GM10248 (cell line): ENCODE measurements at places on chromosomes 2 and 18.

- DNase-seq: no peak
Observed at GRCh38 chr18:76385681-76385975, 109.4 kb downstream of the ZNF516 start.

DNA sequence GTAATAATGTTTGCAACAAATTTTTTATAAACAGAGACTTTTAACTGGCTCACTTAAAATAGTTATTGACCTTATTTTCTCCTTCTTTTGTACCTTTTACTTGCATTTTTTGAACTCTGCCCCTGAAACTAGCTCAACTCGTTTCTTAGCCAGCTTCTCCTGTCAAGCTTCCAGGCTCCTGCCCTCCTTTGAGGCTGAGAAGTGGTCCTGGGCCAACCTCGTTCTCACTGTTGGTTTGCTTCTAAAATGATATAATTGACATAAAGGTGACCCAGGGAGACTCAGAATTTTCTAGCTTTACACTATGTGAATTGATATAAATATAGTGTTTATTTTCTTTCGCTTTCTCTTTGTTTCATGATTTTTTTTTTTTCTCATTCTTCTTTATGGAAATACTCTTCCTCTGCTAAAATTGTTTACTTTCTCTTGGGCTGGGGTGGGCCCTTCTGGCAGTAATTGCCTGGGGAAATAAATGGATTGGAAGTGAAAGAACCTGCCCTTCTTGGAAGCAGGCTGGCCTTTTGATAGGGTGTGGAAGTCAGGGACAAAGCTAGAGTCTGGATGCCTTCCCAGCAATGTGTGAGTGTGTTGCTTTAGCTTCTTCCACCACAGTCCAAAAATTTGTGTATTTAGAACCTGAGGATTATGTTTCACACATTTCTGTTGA, 30.7 kb downstream of the GPD2 start:
- no peak for DNase-seq

DNA sequence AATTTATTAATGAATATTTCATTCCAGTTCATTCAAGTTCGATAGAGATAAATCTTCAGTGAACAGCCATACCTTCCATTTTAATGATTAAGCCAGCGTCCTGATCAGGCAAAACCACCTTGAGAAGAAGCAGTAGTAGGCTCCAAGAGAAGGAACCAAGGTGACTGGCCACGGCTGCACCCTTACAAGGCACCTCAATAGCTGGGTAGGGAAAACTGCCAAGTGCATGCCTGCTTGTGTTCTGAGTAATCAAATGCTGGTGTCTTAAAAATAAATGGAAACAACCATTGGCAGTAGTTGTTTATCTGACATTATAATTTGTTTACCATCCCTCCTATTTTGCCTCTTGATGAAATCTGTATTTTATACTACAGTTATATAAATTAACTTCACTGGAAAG, 10.0 kb upstream of the FEZ2 start:
- no peak for DNase-seq

DNA sequence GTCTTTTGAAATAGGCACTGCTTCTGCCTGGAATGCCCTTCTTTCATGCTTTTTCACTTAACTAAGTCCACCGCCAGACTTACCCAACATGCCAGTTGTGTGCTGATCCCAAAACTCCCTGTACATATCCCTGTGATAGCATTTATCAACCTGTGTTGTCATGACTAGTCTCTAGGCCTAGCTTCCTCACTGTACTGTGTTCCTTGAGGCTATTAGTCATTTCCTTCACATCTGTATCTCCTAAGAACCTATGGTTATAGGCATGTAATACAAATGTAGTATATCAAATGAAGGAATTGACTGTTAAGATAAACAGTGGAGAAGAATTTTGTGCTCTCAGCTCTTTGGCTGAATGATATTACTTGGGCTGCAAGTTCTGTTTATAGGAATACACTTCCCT, 184.3 kb downstream of the CYRIA start:
- DNase-seq: no peak

- DNase-seq: no peak
Observed at GRCh38 chr2:151974988-151975387, 123.9 kb downstream of the CACNB4 start.

- no peak for DNase-seq
Observed at GRCh38 chr2:152387041-152387440, 52.1 kb downstream of the FMNL2 start.

DNA sequence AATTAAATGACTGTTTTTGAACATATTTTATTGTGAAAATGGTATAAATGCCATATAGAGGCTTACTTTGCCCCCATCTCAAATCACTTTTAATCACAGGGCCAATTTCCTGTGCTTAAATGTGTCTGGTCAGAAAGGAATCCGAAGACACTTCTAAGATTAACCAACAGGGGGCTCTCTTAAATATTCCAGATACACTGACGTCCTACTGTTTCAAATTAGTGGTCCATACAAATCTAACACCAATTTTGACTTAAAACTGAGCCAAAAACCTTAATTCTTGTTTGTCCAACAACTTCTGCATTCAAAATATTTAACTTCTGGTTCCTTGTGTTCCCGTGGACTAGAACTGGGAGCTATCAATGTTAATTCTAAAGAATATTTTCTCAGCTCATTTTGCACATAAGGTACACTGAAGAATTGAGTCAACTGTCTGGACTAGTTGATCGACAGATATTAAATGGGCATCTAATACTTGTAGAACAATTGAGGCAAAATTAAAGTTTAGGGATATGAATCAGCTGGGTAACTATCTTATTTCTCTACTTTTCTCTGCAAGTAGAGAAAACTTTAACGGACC, 557.5 kb downstream of the ARHGAP15 start:
- peak; percentile 24 for DNase-seq

GRCh38 chr2:14628901-14629300, 3.6 kb upstream of the LRATD1 start:
- DNase-seq: no peak

DNA sequence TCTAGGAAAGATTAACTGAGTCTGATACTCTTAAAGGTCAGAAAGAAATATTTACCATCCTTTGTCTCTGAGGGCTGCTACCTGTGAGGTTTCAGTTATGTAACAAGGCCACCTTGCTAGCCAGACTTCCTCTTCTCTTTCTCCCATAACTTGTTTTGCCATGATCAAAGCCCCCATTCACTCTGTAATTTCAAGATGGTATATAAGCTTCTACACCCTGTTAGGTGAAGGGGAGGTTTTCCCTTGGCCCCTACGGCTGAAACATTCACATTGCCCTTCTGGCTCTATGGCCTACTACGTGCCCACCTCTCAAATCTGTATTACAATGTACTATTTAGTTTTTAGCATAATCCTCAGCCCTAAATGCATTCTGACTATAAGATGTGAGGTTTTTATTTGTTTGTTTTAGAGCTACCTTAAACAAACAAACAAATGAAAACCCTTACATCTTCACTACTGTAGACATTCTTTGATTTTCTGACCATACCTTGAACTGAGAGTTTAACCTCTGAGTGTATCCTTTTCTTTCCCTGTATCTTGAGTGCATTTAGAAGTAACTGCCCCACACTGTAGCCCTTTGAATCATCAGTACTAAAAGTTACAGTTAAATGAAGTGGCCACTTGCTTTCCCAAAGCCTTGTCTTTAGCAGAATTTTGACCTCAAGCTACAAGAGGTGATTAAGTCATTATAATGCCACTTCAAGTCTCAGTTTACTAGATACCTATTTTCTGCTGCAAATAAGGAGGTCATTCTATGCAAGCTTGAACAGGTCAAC, 332.2 kb downstream of the SOCS6 start:
- no peak for DNase-seq

DNA sequence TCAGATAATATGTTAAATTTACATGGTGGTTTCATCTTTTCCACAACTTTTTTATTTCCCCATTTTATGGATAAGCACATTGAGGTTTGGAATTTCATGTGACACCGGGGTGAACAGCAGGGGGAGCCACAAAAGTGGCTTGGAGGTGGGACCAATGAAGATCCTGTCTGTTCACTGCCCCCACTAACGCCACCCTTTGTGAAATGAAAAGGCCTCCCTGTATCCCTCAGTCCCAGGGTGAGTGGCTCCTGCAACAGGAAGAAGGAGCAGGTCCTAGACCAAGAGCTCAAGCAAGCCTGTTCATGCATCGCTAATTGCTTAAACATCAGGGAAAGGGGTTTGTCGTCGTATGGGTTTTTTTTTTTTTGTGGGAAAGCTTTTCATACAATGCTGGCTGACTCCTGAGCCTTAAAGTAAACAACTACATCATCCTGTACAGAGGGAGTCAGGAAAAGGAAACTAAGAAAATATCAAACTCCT, 267.8 kb upstream of the EPAS1 start:
- DNase-seq: no peak

DNA sequence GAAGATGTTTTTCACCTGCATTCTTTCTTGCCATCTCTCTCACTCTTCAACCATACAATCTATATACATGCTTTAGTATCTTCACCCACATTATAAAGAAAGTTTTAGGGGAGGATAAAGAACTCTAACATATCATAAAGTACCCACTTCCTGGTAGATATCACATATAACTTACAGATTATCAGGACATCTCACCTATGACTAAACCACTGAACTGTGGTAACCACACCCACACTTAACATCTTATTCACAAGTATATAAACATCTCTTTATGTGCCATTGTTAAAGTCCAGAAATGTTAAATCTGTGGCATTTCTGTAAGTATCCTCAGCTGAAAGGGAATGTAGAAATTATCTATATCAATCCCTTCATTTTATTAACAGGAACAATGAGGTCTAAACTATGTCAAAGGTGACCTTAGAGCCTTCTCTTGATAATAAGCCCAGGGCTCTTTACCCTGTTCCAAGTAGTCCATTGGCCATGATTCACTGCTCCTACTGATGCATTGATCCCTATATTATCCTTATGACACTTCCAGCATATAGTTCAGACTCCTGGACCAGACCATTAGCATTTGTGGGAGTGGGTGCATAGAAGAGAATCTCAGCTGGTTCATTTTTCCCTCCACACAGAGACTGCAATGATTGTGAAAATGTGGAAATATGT, 182.4 kb downstream of the SUCLG1 start:
- DNase-seq: no peak

GRCh38 chr2:164257742-164258141, 363.5 kb downstream of the GRB14 start:
- DNase-seq: no peak

DNA sequence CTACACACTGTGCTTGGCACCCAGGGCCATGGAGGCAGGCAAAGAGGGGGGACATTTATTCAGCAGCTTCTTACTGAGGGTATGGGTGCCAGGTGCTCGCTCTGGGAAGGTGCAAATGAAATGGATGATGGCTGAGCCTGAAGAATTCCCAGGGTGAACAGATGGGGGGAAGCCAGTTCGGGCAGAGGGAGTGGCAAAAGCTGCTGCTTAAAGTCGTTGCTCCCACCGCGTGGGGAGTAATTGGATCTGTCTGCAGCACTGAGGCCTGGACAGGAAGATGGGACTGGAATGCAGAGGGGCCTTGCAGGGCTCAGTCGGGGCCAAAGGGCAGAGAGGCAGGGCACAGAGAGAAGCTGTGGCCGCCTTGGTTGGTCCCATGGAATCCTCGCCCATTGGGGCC, 51.2 kb downstream of the NEDD4L start:
- no peak for DNase-seq

DNA sequence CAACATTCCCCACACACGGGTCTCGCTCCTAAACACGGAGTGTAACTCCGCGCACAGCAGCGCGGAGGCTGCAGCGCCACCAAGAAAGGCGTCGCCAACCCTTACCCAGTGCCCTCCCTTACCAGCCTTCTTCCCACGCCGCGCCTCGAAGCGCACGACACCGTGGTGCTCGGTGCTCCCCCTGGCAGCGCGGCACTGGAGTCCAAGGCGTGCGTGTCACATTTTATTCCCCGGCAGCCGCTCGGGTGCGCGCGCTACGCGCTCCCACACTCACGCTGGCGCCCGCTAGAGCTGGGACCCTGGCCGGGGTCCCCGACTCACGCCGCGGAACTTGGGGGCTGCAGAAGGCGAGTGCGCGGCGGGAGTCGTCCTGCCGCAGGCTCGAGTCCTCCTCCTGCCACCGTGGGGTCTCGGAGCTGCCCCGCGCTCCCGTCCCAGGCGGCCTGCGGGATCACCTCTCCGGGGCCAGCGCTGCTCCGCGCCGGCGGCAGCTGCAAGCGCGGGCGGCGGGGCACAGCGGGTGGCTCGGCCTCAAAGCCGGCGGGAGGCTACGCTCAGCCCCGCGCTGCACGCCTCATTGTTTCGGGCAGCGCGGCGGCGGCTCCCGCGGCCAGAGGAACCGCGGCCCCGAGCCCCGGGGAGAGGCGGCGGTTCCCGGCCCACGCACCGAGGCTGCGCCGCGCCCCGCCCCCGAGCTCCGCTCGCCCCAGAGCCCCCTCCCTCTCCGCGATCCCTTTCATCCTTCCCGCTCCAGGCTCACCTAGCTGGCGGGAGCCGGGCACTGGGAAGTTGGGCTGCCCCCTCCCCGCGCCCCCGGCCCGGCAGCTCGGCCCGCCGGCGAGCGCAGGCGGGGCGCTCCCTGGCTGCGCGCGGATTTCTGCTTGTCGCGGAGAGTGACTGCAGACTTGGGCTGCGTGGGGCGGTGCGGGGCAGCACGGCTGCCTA, at the start of gene ST6GAL2:
Gene ST6GAL2 (minus strand): TSS at position 197 of the 945 bp plus-strand sequence. CDS start 42,190 bp downstream, outside the sequence.
- DNase-seq: peak; percentile 12

DNA sequence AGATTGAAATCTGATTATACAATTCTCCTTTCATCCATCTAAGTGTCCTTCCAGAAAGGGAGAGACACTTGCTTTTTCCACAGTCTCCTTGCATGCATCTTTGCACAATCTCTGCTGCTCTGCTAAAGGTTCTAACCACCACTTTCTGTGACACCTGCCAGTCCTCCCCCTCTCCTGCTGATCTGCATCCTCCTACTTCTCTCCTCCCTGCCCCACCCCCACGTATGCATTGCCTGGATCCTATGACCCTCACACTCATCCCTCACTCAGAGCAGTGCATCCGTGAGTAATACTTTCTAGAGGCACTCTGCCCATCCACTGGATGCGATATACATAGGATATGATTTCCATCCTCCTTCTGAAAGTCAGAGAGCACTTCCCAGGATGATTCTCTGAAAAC, 27.7 kb upstream of the TRAPPC8 start:
- no peak for DNase-seq

- no peak for DNase-seq
Observed at GRCh38 chr2:41830600-41830999, 217.2 kb upstream of the PKDCC start.

DNA sequence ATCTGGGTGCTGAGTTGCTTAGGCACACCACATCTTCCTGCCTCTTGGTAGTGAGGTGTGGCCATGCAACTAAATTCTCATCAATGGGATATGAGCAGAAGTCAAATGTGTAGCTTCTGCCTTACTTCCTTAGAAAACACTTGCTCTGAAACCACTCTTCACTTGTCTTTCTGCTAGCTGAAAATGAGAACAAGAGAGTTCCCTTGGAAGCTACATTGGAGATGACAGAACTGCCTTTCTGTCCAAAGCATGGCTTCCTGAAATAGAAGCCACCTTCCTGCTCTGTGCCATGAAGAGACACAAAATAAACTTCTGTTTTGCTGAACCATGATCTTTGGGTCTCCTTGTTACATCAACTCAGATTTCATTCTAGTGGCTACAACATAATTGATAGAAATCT, 659.9 kb downstream of the IRS1 start:
- no peak for DNase-seq

GRCh38 chr2:44360749-44361329, 455 bp downstream of the PREPL start:
- DNase-seq: no peak

- peak; percentile 26 for DNase-seq
Observed at GRCh38 chr2:114550895-114551793, 108.7 kb downstream of the DPP10 start.

GRCh38 chr2:98050070-98050469, 36.9 kb upstream of the VWA3B start:
- no peak for DNase-seq

- no peak for DNase-seq
Observed at GRCh38 chr2:162196638-162197037, 44.6 kb upstream of the GCG start.
